ENCODE measurements at places on chromosomes 13 and 19.
A peak's percentile ranks its signal among the peaks of the same experiment; 100 is the strongest.

- no peak for DNase-seq
Observed at GRCh38 chr13:21753117-21753729, 82.3 kb downstream of the FGF9 start.

DNA sequence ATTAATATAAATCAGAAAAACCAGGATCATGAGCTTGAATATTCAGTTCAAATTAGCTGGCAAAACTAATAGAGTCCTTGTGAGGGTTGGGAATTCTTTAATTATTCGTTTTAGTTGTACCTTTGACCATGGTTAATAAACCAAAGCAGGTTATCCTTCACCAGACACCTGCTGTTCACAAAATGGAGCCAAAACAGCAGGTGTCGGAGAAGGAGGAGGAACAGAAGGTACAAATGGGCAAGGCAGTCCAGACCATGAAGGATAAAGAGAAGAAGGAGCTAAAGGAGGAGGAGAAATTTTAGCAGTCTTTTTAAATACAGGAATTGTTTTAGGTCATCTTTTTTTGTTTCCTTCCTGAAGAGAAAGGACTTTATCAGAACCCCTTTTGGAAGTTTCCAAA lies 106.1 kb downstream of the NHLRC3 start:
- no peak for DNase-seq

DNA sequence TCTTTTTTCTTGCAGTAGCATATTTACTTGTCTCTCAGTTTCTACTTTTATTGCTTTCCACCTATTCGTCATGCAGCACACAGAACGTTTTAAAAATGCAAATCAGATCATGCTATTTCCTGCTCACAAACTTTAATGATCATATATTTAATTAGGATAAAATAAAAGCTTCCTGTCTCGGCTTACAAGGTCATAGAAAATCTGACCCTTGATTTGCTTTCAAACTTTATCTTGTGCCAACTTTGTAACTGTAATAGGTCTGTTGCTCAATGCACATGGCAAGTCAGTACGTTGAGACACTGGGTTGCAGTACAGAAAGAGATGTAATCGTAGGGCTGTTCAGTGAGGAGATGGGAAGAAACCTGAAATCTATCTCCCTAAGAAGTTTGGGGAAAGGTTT lies 95.6 kb upstream of the CSNK1A1L start:
- no peak for DNase-seq

GRCh38 chr13:51519771-51520216 lies 64.5 kb upstream of the WDFY2 start:
- peak; percentile 39 for DNase-seq

DNA sequence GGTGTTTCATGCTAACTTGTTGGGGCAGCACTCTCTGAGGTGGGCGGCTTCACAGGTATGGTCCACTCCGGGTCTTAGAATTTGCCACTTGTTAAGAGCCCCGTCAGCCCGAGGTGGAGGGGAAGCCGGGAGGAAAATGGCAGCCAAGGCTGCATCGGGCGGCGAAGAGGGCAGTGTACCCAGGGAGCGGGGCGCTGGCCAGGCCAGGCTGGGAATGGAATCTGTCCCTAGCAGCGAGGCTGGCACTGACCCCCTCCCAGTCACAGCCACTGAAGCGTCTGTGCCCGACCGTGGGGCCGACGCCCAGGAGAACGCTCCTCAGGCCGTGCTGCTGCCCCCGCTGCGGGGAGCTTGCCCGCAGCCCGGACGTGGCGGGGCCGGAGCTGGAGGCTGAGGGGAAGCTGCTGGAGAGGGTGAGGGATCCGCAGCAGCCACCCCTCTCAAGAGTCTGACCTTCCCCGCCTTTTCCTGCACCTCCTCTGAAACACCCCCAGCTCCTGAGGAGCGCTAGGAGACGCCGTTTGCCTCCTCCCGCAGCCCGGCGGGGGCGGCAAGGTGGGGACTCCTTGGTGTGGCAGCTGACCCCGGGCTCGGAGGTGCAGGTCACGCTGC lies 313.8 kb upstream of the SPRY2 start:
- DNase-seq = no peak
